ENCODE measurements at places on chromosomes 1 and 21.

- DNase-seq, result no peak
These were observed 6.0 kb upstream of the CAPN2 start for GRCh38 chr1:223706077-223706973.

DNA sequence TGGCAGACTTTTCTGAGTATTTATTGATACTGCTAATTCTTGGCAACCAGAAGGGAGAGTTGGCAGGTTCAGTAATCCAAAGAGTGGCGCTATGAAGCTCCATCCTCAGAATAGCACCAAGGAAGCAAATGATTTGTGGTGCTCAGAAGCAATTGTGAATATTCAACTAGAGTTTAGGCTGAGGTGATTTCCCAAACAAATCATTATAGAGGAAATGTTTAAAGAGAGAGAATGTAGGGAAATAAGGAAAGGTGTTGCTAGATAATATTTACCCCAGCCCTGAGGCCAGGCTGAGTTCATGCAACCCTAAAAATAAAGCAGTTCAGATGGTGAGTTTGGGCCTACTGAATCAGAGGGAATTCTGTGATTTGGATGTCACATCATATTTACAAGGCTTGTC, 363.4 kb upstream of the PLXNA2 start:
- no peak for DNase-seq

DNA sequence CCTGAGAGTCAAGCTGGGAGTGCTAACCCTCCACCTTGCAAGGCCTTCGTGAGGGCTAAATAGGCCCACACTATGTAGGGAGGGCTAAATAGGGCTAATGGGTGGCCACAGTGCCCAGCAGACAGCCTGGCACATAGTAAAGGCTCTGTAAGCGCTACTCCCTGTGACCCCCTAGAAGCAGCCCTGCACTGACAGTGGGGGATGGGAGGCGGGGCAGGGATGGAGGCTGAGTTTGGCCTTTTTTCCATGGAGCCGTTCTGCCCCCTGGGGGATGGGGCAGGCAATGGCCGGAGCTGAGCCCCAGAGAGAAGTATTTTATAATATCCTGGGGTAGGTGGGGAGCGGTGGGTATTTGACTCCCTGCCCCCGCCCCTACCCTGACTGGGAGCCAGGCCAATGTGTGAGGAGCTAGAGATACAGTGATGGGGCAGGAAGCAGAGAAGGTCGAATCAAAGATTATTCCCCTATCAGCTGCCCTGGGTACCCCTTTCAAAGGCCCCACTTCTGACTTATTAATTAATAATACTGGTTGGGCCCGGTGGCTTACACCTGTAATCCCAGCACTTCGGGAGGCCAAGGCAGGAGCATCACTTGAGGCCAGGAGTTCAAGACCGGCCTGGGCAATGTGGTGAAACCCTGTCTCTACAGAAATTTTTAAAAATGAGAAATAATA, 42.3 kb downstream of the LACTBL1 start:
- DNase-seq, result peak; percentile 6

- no peak for DNase-seq
These were observed 23.5 kb downstream of the DNAJC6 start for GRCh38 chr1:65332821-65333220.

All from Jurkat, Clone E6-1 (cell line).